Amniotic stem cell (primary cell): ENCODE measurements at places on chromosomes 12 and 14.
A peak's percentile ranks its signal among the peaks of the same experiment; 100 is the strongest.

- DNase-seq = peak; percentile 12
These were observed 30.4 kb downstream of the FBXO34 start for GRCh38 chr14:55301437-55302121.

GRCh38 chr12:16163901-16164300 lies 113.6 kb downstream of the SLC15A5 start:
- DNase-seq = no peak

DNA sequence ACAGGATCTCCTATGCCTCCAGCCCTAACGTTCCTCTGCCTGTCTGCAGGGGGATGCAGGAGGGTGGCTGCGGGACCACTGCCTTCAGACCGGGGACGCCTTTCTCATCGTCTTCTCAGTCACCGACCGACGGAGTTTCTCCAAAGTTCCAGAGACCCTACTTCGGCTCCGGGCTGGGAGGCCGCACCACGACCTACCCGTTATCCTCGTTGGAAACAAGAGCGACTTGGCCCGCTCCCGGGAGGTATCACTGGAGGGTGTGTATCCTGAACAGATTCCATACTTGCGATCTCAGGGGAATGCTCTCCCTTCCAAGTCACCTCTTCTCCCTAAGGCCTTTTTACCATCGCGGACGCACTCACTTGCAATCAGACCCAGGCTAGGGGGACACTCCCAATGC lies 3.0 kb downstream of the REM2 start:
- DNase-seq = no peak

GRCh38 chr12:125310461-125310860 lies 245.2 kb downstream of the AACS start:
- DNase-seq = no peak

- peak; percentile 34 for DNase-seq
These were observed 56.7 kb downstream of the MSRB3 start for GRCh38 chr12:65335021-65335714.

DNA sequence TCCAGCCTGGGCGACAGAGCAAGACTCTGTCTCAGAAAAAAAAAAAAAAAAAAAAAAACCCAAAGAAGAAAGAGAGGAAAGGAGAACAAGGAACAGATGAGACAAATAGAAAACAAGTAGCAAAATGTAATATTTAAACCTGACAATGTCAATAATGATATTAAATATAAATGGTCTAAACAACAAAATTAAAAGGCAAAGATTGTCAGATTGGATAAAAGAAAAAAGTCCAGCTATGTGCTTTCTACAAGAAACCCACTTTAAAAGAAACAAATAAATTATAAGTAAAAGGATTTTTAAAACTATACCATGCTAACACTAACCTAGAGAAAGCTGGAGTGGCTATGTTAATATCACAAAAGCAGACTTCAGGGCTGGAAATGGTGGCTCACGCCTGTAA lies 29.7 kb upstream of the APOF start:
- no peak for DNase-seq

DNA sequence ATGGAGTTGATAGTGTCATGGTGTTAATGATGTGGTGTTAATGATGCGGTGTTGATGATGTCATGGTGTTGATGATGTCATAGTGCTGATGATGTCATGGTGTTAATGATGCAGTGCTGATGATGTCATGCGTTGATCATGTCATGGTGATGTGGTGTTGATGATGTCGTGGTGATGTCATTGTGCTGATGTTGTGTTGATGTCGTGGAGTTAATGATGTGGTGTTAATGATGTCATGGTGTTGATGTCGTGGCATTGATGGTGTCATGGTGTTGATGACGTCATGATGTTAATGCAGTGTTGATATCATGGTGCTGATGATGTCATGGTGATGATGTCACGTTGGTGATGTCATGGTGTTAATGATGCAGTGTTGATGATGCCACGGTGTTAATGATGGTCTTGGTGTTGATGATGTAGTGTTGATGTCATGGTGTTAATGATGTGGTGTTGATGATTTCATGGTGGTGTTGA lies 49.1 kb upstream of the RIMBP2 start:
- no peak for DNase-seq
